ENCODE measurements at places on chromosomes 12 and 14.

- no peak for DNase-seq
These were observed 112.1 kb upstream of the OVCH1 start for GRCh38 chr12:29609431-29610215.

DNA sequence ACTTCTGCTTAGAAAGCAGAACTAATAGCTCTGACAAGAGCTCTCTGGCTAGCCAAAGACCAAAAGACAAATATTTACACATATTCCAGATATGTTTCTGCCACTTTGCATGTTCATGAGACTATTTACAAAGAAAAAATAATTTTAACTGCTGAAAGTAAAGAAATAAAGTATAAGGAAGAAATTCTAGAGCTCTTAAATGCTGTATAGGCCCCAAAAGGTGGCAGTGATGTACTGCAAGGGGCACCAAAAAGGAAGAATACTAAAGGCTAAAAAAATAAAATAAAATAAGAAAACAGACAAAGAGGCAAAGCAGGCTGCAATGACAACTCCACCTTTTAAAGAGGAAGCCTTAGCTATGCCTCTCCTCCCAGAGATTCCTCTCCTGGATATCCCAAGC is 23.0 kb downstream of the KLRK1 start:
- DNase-seq, result no peak

GRCh38 chr12:125162489-125163028 is 97.3 kb downstream of the AACS start:
- DNase-seq, result no peak

- no peak for DNase-seq
These were observed 5.9 kb downstream of the PRPF39 start for GRCh38 chr14:45089813-45090212.

- no peak for DNase-seq
These were observed 41.3 kb downstream of the EGLN3 start for GRCh38 chr14:33909380-33910084.

DNA sequence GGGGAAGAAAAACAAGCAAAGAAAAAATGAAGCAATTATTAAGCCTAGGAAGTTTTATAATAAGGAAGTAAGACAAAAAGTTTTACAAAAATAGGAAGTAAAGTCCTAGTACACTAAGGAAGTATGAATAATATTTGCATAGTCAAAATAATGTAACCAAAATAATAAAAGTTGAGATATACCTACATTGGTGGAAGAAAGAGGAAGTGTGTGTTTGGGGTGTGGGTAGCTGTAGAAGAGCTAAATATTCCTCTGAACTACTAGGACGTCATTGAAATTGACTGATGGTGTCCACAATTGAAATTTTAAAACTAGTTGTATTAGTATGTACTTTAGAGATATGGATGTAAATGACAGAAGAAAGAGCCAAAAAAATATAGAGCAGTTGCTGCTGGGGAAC is 228.4 kb upstream of the OTX2 start:
- no peak for DNase-seq

- DNase-seq, result no peak
These were observed 139.8 kb downstream of the FOXN3 start for GRCh38 chr14:89277203-89277602.

DNA sequence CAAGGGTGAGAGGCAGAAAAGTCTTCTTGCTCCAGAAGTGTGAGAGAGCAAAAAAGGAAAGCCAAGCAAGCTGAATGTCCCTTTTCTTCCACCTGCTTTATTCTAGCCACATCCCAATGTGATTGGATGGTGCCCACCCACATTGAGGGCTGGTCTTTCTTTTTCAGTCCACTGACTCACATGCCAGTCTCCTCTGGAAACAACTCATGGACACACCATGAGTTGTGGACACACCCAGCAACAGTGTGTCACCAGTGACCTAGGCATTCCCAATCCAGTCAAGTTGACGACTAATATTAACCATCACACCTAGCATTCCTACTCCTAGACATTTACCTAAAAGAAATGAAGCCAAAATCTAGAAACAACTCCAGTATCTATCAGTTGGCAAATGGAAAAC is 7.2 kb upstream of the DICER1 start:
- no peak for DNase-seq

- no peak for DNase-seq
These were observed 205.4 kb upstream of the PRMT8 start for GRCh38 chr12:3285570-3285969.

GRCh38 chr12:98053202-98053601 is 462.2 kb upstream of the TMPO start:
- DNase-seq, result no peak

- no peak for DNase-seq
These were observed 18.7 kb upstream of the CLMN start for GRCh38 chr14:95338436-95338835.

DNA sequence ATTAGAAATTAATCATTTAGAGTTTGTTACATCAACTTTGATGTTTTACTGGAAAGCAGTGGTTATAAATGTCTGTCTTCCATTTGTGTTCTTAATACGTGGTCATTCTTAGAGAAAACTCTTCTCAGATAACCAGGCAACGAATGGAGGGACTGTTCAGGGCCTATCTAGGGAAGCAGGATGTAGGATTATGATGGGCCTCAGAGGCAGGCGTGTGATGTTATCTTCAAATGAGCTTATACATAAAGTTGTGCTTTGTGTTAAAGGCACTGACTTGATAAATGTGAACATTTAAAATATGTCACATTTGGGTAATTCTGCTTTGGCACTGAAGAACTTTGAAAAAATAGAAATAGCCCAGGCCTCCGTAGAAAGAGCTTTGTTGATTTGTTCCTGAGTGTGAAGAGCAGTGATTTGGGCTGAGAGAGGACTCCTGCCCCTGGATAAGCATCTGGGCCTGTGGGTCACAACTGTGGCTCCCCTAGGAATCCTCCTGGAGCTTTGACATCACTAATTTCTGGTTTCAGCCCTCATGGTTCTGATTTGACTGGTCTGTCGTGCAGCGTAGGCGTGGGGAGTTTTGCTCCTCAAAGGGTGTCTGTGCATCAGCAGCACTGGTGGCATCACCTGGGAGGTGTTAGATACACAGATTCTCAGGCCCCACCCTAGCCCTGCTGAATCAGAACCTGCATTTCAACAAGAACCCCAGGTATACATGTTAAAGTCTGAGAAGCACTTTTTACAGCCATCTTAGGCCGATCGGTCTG is 55.4 kb downstream of the SAMD4A start:
- no peak for DNase-seq

DNA sequence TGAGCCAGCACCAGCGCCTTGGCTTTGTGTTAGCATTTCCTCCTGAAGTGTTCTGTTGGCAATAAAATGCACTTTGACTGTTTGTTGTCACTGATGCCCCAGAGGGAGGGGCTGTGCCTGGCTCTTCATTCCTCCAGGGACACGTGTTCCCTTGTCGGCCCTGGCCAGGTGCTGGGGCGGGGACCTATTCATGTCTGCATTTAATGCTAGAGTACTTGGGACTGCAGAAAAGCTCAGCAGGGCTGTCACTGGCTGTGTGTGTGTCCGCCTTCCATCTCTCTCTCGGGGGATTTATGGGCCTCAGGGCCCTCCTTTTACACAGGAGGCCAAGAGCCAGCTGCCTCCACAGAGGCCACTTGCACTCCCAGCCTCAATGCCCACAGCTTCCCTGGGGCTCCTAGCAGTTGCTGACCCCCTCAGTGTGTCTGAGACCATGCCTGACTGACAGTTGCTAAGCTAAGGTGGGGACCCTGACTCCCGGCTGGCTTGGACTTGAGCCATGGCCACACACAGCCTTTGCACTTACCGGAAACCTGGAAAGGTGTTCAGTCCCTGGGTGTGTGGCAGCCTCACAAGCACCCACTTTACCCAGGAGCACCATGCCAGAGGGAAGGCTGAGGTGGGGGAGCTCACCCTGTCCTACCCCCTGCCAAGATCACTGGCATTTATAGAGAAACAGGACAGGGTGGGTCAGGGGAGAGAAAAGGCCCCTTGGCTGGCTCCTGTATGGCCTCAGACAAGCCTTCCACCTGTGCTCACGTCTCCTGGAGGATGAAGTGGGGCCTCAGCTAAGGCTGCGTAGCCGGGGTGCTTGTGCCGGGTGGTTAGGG is 27.8 kb downstream of the HIP1R start:
- no peak for DNase-seq

GRCh38 chr14:22640192-22640591 is 4.0 kb downstream of the OR6J1 start:
- DNase-seq, result no peak

DNA sequence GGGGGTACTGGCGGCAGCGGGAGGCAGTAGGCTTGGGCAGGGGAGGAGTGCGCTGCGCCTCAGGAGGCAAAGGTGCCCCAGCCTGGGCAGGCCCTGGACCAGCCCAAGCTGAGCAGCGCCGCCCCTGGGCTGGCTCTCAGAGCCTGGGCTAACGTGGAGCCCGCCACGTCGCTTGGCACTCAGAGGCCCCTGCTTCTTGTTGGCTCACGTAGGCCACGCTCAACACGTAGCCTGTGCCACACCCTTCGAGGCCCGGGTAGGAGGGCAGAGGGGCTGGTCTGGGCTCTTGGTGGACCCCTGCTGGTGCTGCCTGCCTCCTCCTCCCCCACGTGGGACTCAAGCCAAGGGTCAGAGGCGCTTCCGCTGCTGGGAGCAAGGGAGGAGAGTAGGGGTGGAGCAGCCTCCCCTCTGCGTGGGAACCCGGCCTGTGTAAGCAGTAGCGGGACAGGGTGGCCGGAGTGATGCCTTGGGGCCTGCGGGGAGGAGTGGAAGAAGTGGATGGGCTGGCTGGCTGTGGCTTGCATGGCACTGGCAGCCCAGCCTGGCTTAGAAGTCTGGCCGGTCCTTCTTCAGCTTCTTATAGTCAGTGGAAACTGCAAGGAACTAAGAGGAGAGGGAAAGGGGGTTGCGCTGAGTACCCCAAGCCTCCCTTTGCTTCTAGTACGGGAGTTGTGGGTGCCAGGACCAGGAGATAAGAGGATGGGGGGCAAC is 5.7 kb downstream of the SHMT2 start:
- peak; percentile 76 for DNase-seq

DNA sequence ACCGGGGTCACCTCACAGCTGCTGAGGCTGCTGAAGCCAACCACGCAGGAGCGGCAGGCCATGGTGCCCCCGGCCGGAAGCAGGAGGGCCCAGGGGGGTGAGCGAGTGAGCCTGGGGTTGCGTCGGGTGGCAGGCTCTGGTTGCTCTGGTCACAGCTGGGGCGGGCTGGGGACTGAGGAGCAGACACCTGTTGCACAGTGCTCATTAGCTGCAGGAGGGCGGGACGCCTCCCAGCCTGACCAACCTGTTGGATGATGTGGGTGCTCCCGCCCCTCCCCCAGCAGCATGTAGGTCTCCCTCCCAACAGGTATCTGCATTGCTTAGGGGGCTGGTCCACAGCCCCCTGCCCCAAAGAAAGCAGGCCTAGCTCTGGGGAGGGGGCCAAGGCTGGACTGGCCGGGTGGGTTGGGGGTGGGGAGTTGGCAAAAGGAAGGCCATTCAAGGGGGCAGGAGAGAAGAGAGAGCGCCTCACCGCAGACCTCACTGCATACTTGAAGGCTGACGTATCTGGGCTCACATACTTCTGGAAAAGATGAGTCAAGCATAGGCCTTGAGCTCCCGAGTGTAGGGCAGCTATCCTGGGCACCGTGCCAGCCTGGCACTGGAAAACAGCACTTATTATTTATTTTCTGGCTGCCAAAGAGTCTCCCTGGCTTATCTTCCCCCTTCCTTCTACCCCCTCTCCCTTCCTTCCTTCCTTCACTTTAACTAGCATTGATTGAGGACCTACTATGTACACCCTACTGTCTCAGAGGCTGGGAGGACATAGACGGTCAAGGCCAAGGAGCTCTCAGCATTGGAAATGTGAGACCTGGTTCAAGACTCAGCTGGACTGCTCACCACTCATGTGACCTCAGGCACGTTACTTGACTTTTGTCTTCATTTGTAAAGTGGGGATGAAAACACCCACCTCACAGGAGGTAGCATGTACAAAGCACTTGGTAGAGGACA is at the start of gene KRT80:
KRT80 (minus strand) TSS at position 174 of the 951 bp plus-strand sequence; CDS start at position 62, 112 bp downstream.
- DNase-seq, result peak; percentile 99

All from fibroblast of the conjunctiva (primary cell).